ENCODE measurements at places on chromosomes 7 and 10.

- DNase-seq = no peak
Observed at GRCh38 chr10:15478429-15478828, 107.3 kb upstream of the FAM171A1 start.

DNA sequence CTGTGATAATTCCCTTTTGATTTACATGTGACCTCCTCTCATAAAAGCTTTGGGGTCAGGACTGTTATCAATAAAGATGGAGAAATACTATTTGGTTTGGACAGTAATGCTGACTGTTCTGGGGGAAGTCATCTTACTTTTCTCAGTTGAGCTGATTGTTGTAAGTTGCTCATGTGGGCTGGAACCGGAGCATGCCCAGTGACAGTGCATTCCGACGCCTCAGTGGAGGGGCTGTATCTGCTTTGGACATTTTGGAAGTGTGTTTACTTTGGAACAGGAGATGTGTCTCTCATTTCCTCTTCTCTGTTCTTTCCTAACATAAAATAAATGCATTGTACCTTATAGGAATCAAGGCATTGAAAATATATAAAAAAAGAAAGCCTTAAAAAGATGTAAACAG is 30.1 kb downstream of the RBM33 start:
- no peak for DNase-seq

- DNase-seq = no peak
Observed at GRCh38 chr10:63630931-63631680, 109.9 kb downstream of the REEP3 start.

DNA sequence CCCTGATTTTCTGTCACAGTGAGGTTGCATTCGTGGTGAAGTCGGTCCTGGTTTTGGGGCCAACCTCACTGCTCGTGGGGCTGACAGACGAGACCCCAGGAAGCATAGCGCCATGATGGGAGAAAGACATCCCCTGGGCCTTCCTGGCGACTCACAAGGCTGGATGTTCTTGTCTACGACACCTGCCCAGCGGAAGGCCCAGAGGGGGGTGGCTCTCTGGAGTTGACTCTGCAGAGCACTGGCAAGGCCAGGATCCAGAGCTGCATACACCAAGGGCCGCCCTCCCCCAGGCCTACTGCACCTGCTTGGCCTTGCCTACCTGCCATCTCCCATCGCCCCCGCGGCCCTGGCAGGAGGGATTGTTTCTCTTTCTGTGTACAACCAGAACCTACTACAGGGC is 608.9 kb downstream of the PTPRN2 start:
- no peak for DNase-seq

- no peak for DNase-seq
Observed at GRCh38 chr7:85074992-85075391, 111.9 kb downstream of the SEMA3D start.

GRCh38 chr10:12377658-12378290 is 28.4 kb downstream of the CAMK1D start:
- DNase-seq = no peak

GRCh38 chr10:69729326-69730048 is 72.2 kb upstream of the COL13A1 start:
- no peak for DNase-seq

DNA sequence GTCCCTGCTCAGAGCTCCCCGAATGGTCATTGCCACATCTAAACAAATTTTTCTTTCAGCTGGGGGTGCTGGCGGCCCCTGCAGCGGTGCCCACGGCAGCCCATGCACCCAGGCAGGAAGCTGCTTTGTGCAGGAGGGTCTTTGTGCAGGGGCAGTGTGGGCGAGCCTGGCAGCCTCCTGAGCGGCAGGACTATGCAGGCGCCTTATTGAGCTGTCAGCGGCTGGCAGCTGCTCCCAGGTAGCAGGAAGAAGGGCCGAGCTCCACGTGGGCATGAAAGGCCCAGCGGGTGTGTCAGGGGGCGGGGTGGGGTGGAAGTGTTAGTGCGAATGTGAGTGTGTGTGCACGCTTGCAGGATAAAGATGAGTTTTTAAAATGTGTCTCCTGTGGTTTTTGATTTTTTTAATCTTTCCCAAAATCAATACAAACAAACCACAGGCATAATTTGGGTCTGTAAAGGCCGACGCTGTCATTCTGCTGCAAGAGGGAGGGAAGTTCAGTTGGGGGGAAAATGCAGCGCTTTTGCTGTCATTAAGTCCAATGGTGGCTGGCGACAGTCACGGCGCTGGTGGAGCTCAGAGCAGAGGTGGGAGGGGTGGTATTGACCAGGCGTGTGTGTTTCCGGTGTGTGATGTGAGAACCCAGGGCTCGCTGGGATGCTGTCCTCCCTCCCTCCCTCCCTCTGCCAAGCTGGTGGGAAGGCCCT is 83.9 kb downstream of the LHPP start:
- no peak for DNase-seq

DNA sequence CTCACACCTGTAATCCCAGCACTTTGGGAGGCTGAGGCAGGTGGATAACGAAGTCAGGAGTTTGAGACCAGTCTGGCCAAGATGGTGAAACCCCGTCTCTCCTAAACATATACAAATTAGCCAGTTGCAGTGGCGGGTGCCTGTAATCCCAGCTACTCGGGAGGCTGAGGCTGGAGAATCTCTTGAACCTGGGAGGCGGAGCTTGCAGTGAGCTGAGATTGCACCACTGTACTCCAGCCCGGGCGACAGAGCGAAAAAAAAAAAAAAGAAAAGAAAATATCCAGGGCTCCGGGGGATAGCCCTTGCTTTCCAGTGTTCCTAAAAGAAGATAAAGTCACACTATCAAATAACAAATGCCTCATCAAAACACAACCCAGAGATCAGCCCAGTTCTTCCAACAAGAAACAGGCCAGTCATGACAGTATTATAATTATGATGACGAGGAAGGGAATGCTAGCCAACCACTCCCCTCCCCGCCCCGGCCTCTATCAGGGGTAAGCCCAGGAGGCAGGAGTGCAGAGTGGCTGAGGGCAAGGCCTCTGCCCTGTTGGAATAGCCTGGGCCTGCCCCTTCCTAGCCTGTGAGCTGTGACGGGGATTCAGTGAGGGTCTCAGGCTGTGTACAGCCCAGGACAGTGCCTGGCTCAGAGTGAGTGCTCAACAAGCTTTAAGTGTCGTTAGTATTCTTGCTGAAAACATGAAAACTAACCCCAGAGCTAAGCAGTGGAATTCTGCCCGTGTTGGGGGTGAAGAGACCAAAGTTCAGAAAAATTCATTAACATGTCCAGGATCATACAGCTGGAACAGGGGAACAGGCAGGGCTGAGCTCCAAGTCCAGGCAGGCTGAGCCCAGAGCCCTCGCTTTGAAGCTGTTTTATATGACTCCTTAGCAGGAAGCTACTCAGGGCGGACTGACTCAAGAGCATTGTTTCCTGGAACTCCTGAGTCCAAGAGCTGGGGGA is 54.3 kb downstream of the FAM241B start:
- no peak for DNase-seq

GRCh38 chr7:69598487-69599285 is 411 bp downstream of the AUTS2 start:
- no peak for DNase-seq

DNA sequence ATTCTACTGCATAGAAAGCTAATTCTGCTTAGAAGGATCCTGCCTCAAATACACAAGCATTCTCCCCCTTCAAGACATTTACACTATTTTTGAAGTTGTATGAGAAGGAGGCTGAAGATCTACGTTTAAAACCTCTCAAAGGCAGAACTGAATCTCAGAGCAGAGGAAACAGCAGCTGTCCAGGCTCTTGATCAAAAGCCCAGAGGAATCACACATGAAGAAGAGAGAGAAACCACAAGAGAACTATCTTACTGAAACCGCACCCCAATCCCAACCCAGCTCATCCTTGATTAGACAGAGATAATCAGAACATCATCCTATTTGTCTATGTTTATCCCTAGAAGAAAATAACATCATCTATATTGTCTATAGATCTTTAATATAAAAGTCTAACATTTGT is 2.2 kb upstream of the DNAJC1 start:
- no peak for DNase-seq

- DNase-seq = no peak
Observed at GRCh38 chr10:24952143-24952706, at the start of gene PRTFDC1. TSS of gene PRTFDC1 (minus strand) at chr10:24952606. CDS start at chr10:24952575, 31 bp downstream.

DNA sequence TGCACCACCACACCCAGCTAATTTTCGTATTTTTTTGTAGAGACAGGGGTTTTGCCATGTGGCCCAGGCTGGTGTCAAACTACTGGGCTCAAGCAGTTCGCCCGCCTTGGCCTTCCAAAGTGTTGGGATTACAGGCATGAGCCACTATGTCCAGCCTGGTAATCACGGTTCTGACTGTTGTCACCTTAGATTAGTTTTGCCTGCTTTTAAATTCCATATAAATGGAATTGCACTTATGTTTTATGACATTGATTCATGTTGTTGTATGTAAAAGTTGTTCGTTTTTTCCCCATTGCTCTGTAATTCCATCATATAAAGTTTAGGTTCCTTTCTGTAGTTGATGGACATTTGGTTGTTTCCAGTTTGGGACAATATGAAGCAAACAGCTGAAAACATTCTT is 106.0 kb downstream of the CAMK1D start:
- DNase-seq = no peak

DNA sequence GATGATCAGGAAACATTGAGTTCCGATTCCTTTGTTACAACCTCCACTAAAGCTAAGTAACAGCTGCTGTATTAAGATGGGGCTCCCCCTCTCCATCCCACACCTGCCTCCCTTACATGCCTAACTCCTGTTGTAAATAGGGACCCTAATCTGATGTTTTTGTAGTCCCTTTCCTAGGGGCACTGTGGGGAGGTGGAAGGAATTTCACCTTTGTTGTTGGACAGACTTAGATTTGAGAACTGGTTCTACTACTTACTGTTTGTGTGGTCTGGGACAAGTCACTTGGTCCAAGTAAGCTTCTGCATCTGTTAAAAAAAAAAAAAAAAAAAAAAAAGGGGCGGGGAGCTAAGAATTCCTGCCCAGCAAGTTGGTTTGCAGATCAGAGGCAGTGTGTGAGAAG is 42.6 kb downstream of the KIAA1217 start:
- no peak for DNase-seq

GRCh38 chr10:31100662-31101061 is 69.0 kb upstream of the ZNF438 start:
- no peak for DNase-seq

GRCh38 chr10:3740157-3740871 is 44.7 kb downstream of the KLF6 start:
- DNase-seq = no peak

GRCh38 chr7:35430547-35431153 is 176.8 kb upstream of the TBX20 start:
- DNase-seq = no peak

GRCh38 chr10:117075064-117075463 is 63.0 kb downstream of the VAX1 start:
- DNase-seq = no peak

GRCh38 chr7:79217468-79217867 is 236.0 kb downstream of the MAGI2 start:
- no peak for DNase-seq

- no peak for DNase-seq
Observed at GRCh38 chr10:15658069-15658702, 61.5 kb downstream of the ITGA8 start.

DNA sequence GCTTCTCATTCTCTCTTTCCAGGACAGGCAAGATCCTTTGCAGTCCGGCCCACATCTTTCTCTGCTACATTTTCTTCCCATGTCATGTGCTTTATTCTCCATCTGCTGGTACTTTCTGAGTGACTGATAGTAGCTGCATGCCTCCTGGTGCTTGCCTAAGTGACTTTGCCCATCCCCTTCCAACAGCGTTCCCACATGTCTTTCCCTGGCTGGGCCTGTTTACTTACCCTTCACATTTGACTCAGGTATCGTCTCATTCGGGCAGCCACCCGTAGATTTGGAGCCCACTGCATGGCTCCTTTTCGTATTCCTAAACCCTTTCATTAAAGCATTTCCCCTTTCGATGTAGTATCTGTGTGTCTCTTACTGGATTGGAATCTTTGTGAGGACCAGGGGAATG is 24.6 kb downstream of the TYW1 start:
- no peak for DNase-seq

- no peak for DNase-seq
Observed at GRCh38 chr7:100444311-100445278, 8.3 kb upstream of the PPP1R35 start.

DNA sequence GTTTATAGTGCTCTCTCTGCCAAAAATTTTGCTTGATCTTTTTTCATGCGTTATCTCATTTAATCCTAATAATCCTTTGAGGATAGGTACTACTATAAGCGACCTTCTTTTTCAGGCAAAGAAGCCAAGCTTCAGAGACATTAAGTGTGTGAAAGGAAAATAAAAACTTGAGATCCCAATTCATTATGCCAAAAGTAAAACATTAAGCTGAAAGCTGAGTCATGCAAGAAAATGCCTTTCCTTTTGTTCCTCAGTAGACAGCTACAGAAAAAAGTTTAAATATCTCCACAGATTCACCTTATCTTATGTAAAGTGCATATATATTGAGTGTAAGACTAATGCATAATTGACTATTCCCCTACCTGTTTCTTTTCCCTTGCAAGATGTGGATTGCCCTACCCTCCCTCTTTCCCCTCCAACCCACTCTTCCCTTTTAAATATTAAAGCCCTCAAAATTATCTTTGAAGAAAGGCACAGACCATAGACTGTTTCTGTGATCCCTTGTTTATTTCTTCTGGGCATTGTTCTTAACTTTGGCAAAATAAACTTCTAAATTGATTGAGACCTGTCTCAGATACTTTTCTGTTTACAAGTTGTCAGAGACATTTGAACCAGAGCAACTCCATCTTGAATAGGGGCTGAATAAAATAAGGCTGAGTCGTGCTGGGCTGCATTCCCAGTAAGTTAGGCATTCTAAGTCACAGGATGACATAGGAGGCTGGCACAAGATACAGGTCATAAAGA is 1139.9 kb upstream of the LRRN3 start:
- no peak for DNase-seq

DNA sequence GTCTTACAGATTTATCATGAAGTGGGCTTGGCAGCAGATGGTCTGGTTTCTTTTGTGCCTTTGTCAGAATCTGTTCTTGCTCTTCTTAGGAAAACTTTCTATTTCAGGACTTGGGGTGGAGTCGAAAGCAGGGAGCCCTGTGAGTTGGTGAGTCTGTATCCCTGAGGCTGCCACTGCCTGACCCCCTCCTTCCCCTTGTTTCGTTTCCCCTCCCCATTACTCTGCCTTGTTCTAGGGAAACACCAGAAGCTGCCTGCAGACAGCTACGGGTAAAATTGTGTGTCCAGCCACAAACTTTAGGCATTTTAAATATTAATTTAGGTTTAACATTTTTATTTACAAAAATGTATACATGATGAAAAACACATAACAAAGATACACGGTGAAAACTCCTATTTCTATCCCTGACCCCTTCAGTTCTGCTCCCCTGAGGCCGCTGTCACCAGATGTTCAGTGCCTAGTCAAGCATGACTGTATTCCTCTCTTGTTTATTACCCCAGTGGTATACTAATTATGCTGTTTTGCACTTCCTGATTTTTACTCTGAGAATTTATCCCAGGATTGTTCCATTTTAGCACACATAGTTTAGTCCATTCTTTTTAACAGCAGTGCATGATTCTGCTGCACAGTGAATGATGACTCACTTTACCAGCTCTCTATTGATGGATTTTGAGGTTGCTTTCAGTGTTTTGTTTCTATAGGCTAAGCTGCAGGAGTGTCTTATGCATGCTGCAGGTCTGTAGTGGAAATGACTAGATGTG is 9.1 kb downstream of the TSPAN14 start:
- DNase-seq = no peak

Measured in amniotic stem cell (primary cell).